ENCODE measurements at places on chromosomes 11 and 22. TPM values are rescaled to one million over a fixed set of nuclear protein-coding genes. Genes with fewer than 3 reads are reported as not detected.

GRCh38 chr11:118846181-118846935 lies 37.3 kb upstream of the CXCR5 start:
- DNase-seq, result no peak

- no peak for DNase-seq
Measured at GRCh38 chr22:24420072-24420976, 7.1 kb upstream of the ADORA2A start.

- DNase-seq, result peak; percentile 79
Measured at GRCh38 chr11:102456381-102456780, 3.8 kb upstream of the TMEM123 start.

DNA sequence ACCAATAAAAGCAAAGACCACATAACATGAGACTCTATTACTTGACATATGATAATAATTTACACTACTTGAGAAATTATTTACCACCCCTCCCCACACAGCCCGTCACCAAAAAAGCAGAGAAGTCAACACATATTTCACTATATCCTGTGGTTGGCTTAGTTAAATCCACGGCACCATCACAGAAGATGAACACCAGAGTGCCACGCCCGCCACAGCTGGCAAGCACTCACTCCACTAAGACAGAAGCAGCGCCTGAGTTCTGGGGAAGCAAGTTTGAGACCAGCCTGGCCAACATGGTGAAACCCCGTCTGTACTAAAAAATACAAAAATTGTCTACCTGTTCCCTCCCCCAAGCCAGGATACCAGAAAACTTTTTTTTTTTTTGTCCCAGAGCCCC lies 53.1 kb downstream of the PACSIN2 start:
- no peak for DNase-seq

GRCh38 chr11:100928426-100928825 lies 201.2 kb downstream of the PGR start:
- DNase-seq, result peak; percentile 79

DNA sequence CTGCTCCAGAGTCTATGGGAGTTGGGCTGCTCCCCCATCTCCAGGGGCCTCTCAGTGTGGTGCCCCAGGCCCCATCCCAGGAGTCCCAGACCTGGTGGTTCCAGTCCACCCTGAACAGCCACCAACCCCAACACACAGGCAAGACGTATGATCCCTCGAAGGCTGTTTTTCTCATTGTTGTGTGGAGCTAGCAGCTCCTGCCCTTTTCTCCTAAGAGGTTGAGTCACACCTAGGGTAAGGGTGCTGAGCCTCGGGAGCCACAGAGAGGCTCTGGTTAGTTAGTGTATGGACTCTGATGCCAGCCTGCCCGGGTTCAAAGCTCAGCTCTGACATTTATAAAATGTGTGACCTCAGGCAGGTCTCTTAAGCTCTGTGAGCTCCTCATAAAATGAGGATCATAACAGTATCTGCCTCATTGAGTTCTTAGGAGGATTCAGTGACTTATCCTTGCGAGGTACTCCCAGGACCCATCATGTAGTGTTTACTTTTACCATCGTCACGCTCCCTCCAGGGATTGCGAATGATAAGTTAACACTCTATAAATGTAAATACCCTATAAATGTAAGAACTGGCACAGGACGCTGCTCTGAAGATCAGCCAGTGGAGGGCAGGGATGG lies 47.2 kb downstream of the FBLN1 start:
- DNase-seq, result no peak

IGSF9B gene
- not detected for total RNA-seq

GRCh38 chr11:11777897-11778296 lies 63.9 kb upstream of the USP47 start:
- DNase-seq, result no peak

DNA sequence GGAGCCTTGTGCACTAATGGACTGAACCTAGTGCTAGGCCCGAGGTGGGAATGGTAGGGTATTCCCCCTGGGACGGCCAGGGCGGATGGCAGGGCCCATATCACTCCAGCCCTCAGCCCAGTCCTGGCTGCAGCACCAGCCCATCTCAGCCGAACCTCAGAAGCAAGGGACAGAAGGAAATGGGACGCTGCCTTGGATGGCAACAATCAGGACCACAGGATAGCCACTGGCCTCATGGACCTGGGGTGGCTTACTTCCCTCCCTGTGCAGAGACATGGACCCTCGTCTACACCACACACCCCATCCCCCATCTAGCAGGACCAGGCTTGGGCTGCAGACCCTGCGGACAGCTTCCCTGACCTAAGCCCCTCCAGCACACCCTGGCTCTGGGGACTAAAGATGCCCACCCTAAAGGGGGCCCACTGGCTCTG lies 24.1 kb downstream of the ARVCF start:
- DNase-seq, result no peak

DNA sequence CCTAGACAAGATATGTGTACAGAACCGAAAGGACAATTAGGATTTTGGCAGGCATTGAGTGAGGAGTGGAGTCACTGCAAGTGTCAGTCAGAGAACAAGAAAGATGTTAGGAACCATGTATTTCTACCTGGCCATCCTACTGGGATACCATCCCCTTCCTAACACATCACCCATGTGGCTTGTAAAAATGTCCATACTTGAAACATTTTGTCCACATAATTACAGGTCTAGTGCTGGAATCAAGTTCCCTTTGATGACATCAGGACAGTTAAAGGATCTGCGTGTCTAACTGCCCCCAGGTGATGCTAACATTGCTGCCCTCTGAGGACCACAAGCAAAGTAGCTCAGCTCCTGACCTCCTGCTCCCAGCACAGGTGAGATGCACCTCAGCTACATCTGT lies 31.9 kb upstream of the GGTLC2 start:
- DNase-seq, result no peak

DNA sequence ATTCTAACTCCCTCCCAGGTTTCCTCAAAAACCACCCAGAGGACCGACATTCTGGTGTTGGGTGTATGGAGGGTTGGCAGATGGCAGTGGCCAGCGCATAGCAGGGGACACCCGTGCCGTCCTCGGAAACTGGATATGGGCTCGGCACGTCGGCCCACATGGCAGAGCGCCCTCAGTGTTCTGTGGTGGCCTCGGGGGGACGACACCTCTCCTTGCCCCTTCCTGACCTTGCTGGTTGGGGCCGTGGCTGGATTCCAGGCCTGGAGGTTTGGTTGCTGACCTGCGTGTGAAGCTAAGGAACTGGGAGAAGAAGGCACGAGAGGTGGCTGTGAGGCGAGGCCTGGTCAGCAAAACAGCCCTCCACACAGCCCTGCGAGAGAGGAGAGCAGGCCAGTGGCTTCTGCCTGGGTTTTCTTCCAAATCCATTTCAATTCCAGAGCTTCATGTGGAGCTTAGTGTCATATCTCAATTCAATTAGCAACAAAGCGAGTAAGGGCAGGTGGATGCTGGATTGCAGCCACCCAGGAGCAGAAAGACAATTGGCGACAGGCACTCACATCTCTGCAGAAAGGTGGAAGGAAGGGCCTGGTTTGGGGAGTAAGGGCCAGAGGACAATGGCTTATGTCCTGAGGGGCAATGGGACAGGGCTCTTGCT lies 478.4 kb downstream of the BRD1 start:
- no peak for DNase-seq

DNA sequence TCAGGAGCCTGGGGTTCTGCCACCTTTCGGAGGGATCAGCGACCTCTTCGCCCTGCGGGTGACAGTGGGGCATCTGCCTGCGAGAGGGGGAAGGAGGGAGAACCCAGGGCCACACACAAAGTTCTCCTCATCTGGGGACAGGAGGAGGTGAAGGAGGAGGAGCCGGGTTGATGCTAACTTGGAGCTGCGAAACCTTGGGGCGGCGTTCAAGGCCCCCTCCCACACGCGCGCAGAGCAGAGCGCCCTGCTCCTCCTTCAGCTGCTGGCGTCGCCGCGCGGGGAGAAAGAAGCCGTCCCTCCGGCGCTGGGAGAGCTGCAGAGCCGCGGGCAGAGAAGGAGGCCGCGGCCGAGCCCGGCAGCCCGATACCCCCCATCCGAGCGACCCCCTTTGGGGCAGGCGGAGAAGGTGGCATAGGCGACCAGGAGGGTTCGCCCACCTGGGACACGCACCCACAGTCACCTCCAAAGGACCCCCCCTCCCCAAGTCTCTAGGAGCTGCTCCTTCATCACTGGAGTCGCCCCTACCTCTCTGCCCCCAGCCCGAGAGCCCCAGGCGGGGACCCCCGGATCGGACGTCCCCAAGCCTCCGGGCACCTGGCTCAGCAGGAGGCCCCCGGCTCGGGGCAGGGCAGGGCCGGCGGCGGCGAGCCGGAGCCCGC lies at the start of gene RASD2:
Gene RASD2, plus strand, starts transcription at position 237 of the 659 bp plus-strand sequence. CDS start 5,979 bp downstream, outside the sequence.
- peak; percentile 63 for DNase-seq

DNA sequence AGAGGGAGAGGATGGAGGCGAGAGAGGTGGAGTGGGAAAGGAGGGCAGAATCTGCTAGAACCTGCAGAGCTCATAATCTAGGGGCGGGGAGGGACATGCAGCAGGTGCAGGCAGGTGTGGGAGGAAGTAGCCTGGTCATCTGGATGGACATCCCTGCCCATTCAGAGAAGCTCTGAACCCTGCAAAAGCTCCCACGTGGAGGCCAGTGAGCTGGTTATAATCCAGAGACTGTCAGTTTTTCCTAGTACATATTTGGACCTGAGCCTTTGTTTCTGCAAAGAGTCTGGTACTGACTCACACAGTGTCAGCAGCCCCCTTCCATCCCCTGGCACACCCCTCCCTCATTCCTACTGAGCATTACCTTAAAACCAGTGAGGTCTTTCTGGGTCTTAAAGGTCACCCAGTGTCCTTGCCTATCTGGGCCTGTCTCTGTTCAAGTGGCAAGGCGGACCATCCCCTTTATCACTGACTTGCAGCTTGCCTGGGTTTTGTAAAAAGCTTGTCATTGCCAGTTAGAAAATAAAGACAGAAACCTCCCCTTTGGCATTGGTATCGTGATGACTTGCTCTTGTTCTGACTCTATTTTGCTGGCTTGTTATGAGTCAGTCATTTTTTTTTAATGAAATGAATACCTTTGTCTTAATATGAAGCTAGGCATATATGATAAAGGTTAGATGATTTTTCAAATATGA lies 26.1 kb downstream of the PTPRJ start:
- DNase-seq, result peak; percentile 25

GRCh38 chr11:113436672-113437252 lies 38.4 kb downstream of the DRD2 start:
- DNase-seq, result no peak

KCNK4 gene
- 0.57 TPM for total RNA-seq

NCAPH2 gene
- total RNA-seq, result 62.9 TPM

DNA sequence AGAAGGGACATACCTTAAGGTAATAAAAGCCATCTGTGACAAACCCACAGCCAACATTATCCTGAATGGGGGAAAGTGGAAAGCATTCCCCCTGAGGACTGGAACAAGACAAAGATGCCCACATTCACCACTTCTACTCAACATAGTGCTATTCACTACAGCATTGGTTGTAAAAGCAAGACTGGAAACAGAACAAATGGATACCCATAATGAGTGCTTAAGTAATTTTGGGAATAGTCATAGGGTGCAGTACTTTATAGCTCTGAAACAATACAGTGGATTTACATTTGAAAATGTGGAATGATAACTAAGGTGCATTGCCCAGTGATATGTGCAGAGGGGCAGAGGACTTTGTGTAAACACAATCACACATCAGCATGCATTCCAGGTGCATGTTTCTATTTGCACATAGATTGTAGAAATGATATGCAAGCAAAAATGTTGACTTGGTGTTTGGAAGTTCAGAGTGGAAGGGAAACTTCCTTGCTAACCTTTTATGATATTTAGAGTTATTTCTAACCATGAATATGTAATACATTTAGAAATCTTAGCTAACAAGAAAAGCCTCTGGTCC lies 112.3 kb downstream of the IGLL1 start:
- no peak for DNase-seq

TMEM25 gene
- total RNA-seq, result 14.1 TPM
